ENCODE measurements at places on chromosomes 2 and 18.

DNA sequence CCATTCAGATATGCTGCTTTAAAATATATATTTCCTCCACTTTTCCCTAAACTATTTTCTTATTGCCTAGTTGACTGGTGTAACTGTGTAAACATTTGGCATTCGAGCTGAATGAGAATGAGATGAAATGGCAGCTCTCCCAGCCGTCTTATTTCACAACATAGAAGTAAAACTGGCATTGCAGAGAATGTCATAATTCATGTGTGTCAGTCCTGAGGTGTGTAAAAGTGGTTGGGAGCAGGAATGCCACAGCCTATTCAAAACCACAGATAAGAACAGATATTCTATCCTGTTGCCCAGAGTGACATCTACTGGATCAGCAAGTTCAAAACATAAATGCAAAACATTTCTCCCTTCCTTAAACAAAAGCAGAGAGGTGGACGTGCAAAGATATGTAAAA lies 565.5 kb upstream of the CHAC2 start:
- no peak for DNase-seq

GRCh38 chr2:60662781-60663180 lies 93.3 kb upstream of the PAPOLG start:
- DNase-seq: no peak

DNA sequence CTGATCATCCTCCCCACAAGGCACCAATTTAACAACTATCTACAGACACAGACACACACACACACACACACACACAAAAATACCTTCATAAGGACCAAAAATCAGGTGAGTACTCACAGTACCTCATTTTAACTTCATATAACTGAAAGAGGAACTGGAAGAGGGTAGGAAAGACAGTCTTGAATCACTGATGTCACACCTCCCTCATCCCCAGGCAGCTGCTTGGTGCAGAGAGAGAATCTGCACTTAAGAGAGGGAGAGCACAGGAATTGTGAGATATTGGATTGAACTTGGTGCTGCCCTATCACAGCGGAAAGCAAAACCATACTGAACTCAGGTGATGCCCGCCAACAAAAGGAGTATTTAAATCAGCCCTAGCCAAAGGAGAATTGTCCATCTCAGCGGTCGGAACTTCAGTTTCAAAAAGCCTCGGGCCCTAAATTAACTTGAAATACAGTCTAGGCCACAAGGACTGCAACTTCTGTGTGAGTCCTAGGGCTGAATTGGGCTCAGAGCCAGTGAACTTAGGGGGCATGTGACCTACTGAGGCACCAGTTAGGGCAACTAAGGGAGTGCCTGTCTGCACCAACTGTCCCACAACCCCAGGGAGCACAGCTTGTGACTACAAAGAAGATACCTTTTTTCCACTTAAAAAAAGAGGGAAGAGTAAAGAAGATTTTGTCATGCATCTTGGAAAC lies 211.1 kb downstream of the LRATD1 start:
- DNase-seq: no peak

DNA sequence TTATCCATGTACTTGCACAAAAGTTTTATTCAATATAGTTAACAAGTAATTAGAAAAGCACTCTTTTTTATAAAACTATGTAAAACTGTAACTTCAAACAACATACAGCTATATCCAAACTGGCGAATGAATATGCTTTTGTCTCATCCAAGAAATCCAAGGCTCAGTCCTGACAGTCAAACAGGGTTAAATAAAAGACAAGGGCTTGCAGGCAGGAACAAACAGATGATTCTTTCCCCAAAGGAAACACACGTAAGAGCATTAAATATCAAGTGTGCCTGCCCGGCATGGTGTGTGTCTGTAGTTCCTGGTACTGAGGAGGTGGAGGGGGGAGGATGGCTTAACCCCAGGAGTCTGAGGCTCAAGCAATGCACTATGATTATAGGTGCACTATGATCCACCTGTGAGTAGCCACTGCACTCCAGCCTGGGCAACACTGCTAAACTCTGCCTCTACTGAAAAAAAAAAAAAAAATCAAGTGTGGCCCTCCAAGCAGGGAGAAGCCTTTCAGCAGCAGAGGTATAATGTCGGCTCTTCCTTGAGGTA lies 171.3 kb downstream of the DLGAP1 start:
- DNase-seq: no peak

- no peak for DNase-seq
Measured at GRCh38 chr2:101012054-101012705, 10.1 kb downstream of the RPL31 start.
